NCI-H2029 (cell line): ENCODE measurements at places on chromosomes 4 and X.

DNA sequence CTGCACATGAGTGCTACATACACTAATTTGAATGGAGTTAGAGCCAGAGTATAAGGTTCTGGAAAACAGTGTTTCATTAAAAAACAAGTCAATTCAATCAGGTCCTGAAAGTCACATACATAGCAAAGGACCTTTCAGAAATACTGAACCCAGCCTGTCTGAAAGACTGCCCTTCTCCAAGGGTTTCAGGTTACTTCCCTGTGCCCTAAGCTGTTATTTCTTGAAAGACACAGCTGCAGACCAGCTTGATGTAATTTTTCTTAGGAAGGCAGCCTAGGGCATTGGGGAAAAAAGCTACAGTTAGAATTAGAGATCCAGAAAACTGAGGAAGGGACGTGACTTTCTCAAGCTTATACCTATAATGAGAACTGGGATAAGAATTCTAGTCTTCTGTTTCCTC is 155.9 kb upstream of the MAOA start:
- DNase-seq, result no peak

- no peak for DNase-seq
Observed at GRCh38 chrX:28398342-28398741, 188.9 kb upstream of the IL1RAPL1 start.

- DNase-seq, result no peak
Observed at GRCh38 chr4:23337292-23337691, 552.6 kb downstream of the PPARGC1A start.

GRCh38 chr4:88609387-88609786 is 17.1 kb downstream of the HERC3 start:
- no peak for DNase-seq

- DNase-seq, result no peak
Observed at GRCh38 chrX:49174723-49175122, 3.0 kb downstream of the PLP2 start.

- DNase-seq, result no peak
Observed at GRCh38 chr4:179195887-179196286, 1753.7 kb upstream of the AGA start.

DNA sequence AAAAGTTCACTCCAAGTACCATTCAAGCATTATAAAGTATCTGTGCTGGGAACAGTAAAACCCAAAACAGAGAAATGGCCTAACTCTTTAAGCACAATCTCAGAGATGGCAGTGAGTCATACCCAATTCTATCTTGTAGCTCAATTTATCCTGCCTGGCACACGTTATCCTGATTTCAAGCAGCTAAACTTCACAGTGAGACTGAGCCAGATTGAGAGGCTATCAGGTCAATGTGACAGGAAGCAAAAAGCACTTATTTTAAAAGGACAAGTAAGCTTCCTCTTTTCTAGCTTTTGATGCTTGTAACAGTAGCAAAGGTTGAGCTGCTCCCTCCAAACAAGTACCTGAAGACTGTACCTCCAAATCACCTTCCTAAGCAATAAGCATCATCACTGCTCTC is 324.9 kb downstream of the NAF1 start:
- DNase-seq, result no peak

- DNase-seq, result no peak
Observed at GRCh38 chr4:153787061-153787560, 1.8 kb downstream of the SFRP2 start.

DNA sequence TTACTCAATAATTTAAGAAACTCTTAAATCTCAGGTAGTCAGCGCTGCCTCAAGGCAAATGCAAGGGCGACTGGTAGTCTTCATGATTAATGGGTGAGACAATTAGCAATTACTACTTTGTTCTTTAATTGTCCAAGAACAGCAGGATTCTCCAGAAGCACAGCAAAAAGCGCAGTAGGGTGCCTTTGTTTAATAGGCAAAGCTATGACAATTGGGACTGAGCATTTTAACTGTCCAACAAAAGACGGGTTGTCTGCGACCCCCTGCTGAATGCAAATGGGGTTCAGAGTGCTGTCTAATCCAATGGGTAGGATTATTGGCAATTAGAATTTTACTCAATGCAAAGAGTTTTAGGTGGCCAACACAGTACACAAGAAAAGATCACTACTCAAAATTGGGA is 286.1 kb downstream of the CHIC1 start:
- DNase-seq, result no peak

GRCh38 chr4:90546114-90546513 is 418.9 kb downstream of the CCSER1 start:
- peak; percentile 27 for DNase-seq

DNA sequence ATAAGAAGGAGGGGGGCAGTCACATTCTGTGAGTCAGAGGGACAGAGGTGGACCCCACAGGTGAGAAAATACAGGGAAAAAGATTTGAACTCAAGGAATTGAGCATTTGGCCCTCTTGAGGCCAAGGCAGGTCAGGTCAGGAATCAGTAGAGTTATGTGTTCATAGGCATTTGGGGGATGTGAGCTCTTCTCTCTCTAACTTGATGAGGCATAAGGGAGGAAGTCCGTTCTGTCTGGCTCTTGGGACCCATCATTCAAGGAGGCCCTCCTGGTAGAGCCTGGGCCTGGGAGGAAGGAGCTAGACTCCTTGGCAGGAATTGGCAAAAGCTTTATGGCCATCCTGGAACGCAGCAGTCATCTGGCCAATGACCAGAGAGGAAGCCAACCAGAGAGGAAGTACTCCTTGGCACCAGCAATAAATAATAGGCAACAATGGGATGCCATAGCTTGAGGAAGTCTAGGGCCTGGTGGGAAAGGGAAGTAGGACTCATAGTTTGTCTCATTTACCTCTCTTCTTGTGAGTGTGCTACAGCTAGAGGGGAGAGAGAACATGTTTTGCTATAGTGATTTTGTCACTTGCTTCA is 53.0 kb downstream of the MSN start:
- no peak for DNase-seq

DNA sequence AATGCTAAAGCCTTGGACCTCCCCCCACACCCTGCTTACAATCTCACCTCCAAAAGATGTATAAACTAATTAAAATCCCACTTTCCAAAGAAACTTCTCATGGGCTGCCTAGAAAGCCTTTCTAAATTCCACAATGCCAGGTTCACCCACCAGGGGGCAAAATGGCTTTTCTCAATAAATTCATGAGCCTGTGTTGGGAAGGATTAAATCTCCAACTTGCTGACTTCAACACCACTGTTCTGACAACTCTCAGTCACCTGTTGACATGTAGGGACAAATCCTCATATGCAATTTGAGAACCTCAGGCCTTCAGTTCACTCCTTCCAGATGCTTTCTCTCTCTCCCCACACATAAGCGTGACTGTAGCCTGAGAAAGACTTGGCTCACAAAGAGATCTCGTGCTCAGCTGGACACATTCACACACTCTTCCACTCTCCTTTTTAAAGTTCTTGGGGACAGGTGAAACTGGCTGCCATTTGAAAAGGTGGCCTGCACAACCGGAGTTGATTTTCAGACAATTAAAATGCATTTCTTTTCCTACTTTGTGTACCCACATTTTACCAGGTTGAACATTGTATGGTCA is 88.6 kb upstream of the PRPS2 start:
- no peak for DNase-seq

- no peak for DNase-seq
Observed at GRCh38 chr4:76275486-76276124, 24.1 kb downstream of the FAM47E start.

DNA sequence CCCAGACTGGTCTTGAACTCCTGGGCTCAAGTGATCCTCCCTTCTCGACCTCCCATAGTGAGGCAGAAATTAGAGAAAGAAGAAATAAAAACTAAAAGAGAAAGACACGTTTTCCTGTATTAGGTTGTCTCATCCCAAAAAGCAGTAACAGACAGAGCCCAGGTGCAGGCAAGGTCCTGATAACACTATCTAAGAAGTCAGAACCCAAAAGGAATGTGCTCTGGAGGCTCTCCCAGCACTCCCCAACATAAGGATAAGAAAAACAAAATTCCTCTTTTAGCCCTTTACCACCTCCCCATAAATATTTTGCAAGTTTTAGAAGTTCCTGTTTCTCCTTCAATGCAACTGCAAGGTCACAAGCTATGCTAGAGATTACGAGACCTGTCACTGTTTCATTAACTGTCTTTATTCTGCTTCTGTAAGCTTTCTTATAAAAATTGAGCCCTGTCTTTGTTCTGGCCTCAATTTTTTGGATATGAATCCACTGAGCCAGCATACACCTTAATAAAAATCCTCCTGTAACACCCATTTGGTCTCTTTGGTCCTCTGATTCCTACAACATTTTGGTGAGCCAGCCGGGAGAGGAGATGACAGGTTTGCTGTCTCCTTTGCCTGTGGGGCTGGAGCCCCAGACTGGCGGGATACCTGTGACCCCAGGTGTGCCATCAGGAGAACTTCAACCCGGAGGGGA is 25.9 kb downstream of the LIAS start:
- no peak for DNase-seq

DNA sequence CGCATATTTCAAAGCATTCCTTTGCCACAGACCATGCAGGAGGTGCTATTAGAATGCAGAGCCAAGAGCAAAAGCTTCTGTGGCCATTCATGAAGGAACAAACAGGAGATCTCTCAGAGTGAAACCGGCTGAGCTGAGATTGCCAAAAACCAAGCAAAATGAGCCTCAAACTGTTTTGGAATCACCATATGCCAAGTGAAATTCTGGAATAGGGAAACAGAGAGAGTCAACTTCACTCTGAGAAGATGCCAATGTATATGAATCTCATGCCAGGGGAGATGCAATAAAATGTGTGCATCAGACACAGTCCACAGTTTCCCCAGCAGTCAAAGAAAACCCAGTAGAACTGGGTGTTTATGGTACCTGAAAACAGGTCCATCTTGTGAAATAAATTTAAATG is 42.3 kb downstream of the SRPX start:
- no peak for DNase-seq

DNA sequence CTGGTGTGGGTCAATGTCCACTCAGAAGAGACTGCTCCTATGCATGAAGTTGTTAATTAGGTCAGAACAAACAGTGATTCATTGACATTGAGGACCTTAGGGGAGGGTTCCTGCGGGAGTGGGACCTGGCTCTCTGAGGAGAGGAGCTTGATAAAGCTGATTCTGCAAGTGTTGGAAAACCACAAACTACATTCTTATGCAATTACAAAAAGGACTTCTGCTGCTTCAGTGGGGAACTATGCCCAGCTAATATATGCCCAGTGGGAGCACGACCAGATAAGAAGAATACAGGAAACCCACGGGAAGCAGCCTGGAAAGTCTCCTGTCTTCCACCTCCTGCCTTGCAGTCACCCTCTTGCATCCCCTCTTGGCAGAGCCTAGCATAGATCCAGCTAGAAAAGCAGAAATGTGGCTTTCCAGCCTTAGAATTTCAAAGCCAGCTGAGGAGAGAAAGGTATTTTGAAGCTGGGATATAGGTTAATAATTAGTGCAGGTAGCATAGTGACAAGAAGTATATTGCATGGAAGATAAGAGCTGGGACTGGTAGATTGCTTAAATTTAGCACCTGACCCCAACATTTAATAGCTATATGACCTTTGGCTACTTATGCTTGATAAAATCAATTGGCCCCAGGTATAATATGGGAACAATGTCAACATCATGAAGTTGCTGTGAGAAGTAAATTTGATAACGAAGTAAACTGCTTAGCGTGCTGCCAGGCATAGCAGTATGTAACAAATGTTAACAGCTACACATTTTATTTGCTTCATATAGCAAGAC is 34.9 kb upstream of the UGT8 start:
- no peak for DNase-seq

DNA sequence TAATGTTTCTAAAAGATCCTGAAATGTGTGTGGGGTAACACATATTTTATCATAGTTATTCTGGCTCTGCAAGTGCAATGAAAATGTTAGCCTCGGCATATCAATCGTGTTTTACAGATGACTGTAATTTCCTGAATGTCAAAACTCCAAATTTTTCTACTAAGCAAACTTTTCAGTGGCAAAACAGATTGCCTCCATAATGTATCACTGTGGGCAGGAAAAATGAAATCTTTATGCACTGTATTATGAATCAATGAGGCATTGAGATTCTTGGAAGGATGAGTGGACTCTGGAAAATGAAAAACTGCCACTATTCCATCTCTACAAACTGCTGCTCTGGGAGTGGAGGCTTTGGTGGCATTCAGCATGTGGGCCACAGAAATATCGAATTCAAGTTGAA is 160.1 kb upstream of the MBNL3 start:
- no peak for DNase-seq

- DNase-seq, result no peak
Observed at GRCh38 chrX:151516538-151517187, 46.8 kb upstream of the PASD1 start.

GRCh38 chrX:130654409-130654950 is 248.5 kb downstream of the ENOX2 start:
- no peak for DNase-seq

DNA sequence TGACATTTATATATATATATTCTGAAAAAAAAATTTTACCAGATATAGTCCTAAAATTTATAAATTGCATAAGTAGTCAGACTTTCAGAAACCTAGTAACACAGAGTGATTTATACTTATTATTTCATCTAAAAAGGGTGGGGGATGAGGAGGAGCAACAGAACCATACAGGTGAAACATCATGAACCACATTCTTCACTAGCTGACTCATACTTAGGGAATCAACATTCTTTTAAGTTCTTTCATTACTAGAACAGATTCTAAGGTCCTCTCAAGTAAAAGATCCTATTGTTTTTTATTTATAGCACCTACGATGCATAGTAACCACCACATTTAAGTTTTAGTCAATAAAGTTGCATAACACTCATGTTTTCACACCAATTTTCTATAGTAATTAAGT is 166.1 kb downstream of the LRBA start:
- no peak for DNase-seq

GRCh38 chr4:17811078-17811603 is 362 bp downstream of the NCAPG start:
- peak; percentile 33 for DNase-seq

- DNase-seq, result no peak
Observed at GRCh38 chr4:167232805-167233684, 1.2 kb downstream of the SPOCK3 start.

DNA sequence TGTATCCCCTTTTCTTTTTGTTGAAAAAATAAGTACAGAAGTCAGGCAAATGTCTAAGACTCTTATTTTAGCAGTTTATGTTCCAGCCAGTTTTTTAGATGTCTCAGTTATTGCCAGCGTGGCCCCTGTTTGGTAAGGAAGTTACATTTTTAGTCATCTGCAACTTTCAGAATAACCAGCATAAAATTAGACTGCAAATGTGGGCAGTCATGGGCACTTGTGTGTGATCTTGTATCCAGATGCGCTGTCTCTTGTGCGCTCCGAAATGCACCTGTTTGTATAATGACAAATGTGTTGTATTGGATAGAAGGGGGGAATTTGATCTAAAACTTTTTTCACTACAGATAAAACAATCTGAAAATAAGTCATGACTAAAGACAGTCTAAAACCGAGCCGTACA is 44.3 kb upstream of the CLCN4 start:
- DNase-seq, result no peak
